Heart right ventricle (tissue), 16 donors: ENCODE measurements at places on chromosomes 2 and 18. TPM values are rescaled to one million over a fixed set of nuclear protein-coding genes. Genes with fewer than 3 reads are reported as not detected.

- DNase-seq: no peak
- no peak overlapping the region for H3K4me3 ChIP-seq
- no peaks in the 10 kb centered on the region for H3K4me1 ChIP-seq
- H3K27me3 ChIP-seq: no peaks in the 10 kb centered on the region
Observed at GRCh38 chr2:13652531-13653313, 936.0 kb downstream of the TRIB2 start.

- no peaks in the 10 kb centered on the region for H3K27me3 ChIP-seq
- H3K36me3 ChIP-seq: no peaks in the 10 kb centered on the region
Observed at GRCh38 chr2:215793747-215794595, 219.4 kb downstream of the MREG start.

Gene ALPI
- not detected for total RNA-seq

GRCh38 chr2:189153619-189154018 lies 25.9 kb downstream of the COL5A2 start:
- H3K36me3 ChIP-seq: no peaks in the 10 kb centered on the region
- no peak overlapping the region for H3K27ac ChIP-seq
- H3K4me1 ChIP-seq: peaks cover 10% of the 10 kb centered on the region
- H3K4me3 ChIP-seq: no peak overlapping the region

GRCh38 chr2:239717706-239718105 lies 307.4 kb downstream of the NDUFA10 start:
- no peaks in the 10 kb centered on the region for H3K36me3 ChIP-seq
- no peak overlapping the region for H3K4me3 ChIP-seq
- no peaks in the 10 kb centered on the region for H3K4me1 ChIP-seq
- DNase-seq: no peak
- H3K27me3 ChIP-seq: no peaks in the 10 kb centered on the region
